CD4-positive, alpha-beta T cell treated with Interleukin-15 for 4 hours (primary cell): ENCODE measurements at places on chromosomes 5 and 9.

DNA sequence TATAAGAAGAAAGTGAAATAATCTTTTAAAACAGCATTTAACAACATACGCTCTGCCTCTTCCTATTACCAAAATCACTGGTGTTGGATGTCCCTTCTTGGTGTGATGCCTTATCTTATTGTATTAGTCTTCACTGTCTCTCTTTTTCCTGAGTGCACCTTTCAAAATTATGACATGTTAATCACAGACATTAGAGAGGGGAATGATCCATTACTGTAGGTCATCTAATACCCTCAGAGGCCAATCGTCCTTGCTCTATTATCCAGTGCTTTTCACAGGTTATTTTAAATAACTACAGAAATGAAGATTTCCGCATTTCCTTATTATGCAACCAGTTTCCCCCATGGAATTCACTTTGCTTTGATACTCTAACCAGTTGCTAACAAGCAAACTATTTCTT, 1292.7 kb downstream of the MAT2B start:
- no peak for DNase-seq

- DNase-seq, result peak; percentile 25
Measured at GRCh38 chr9:120876842-120877240, at the start of gene PHF19. Gene PHF19 (minus strand): TSS chr9:120877188. CDS start chr9:120874741, 2,447 bp downstream.

GRCh38 chr5:65184780-65185179, 296.9 kb downstream of the ADAMTS6 start:
- DNase-seq, result no peak

DNA sequence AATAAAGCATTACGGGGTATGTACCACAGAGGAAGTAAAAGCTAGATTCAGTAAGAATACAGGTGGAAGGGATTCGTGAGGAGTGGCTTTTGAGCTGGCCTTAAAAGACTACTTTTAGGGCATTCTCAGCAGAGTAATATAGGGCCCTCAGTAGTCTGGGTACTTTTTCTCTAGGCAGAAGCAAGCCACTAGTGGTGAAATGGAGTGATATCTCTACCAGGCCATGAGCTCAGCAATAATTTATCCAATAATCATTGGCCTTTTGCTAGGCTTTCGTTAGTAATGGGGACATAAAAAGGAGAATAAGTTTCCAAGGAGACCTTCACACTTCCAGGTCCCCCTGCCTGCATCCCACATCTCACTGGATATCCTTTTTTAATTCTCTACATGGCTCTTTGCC, 1.7 kb downstream of the POLR3G start:
- no peak for DNase-seq

DNA sequence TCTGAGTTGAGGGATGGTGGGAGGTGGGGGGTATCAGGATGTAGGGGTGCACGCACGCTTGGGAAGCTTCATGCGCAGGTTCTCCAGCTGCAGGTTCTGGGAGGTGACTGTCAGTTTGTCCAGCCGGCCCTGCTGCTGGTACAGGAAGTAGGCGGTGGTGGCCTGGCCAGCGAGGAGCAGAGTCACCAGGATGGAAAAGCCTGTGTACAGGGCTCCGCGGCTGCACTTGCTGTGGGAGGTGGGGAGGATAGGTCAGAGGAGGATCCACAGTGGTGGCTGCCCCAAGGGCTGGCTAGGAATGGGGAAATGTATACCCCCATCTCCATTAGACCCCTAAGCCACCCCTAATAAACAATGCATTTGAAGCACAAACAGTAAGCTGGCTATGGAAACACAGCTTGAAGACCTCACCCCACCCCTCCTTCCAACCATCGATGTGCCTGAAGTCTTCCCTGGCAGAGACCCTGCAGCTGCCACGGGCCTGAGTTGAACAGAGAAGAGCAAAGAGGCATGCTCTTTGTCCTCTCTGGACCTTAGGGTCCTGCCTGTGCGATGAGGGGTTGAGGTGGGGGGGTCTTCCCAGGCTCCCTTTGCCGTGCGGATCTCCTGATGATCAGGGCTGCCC, 5.5 kb downstream of the CD74 start:
- no peak for DNase-seq

DNA sequence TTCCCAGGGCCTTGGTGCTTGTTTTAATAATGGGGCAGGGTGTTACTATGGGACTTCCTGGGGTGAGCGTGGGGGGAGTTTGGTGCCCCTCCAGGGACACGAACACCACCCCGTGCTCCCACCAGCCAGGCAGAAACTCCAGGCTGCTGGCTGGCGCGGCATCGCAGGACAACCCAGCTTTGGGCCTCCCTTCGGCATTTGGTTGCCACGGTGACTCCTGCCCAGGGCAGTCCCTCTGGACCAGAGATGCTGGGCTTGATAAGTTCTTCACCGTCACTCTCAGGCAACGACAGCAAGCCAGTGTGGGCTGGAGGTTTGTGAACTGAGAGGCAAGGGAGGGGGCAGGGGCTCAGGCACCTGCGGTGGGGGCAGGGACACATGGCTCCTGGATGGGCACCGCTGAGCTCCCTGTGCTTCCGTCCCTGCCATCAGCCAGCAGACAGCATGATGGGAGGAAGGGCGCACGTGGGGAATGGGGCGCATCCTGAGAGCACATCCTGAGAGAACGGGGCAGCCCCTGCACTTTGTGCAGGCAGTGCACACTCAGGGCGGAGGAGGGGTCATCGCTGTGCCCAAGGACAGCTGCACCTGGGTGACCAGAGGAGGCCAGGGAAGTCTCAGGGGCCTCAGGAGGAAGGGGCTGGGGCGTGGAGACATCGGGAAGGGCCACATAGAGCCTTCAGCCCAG, 116.4 kb downstream of the RXRA start:
- DNase-seq, result no peak

- DNase-seq, result no peak
Measured at GRCh38 chr5:108148715-108149139, 233.2 kb downstream of the FBXL17 start.

GRCh38 chr9:86968258-86968920, 21.1 kb upstream of the GAS1 start:
- no peak for DNase-seq

DNA sequence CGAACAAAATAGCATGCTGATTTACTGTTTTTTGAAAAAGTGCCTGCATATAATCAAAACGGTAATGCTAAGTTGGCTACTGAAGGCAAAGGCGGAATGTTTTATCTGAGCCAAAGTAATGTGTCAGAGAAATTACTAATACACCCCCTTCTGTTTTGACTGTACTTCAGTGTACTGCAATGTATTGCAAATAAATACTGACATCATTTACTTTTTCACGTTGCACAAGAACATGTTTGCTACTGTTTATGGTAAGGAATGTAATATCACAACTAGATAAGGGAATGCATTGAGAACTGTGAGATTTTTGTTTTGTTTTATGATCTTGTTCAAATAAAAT, 813 bp upstream of the AGTPBP1 start:
- DNase-seq, result no peak

- no peak for DNase-seq
Measured at GRCh38 chr5:144671066-144671465, 500.4 kb downstream of the KCTD16 start.

- DNase-seq, result no peak
Measured at GRCh38 chr5:146040527-146040926, 64.8 kb downstream of the PLAC8L1 start.

- no peak for DNase-seq
Measured at GRCh38 chr5:122565331-122565730, 209.5 kb upstream of the SNX2 start.

- DNase-seq, result no peak
Measured at GRCh38 chr9:113594484-113595299, 131.2 kb downstream of the RGS3 start.
